Memory B cell (primary cell): ENCODE measurements at places on chromosomes 4 and X.

GRCh38 chrX:19577181-19577810 is 62.0 kb upstream of the MAP3K15 start:
- no peak for DNase-seq

DNA sequence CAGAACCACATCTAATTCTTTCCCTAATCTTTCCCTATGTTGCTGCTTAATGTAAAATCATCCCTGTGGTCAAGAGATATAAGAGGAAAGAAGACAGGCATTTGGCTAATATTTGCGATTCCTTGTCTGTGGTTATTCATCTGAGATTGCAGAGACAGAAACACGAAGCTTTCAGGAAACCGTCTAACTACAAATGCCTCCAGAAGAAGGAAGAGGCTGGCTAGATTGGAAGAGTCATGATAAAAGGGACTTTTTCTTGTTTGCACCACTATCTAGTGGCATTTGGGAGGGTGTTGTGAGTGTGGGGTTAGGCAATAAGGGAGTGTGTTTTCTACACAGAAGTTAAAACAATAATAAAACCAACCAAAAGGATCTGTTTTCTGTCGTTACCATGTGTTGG is 43.9 kb downstream of the TMEM154 start:
- DNase-seq = no peak

GRCh38 chr4:76748649-76749048 is 149.3 kb downstream of the SOWAHB start:
- DNase-seq = no peak

GRCh38 chrX:124362072-124362471 is 15.7 kb downstream of the SH2D1A start:
- DNase-seq = no peak

GRCh38 chr4:185566972-185567371 is 31.7 kb upstream of the PDLIM3 start:
- DNase-seq = no peak

DNA sequence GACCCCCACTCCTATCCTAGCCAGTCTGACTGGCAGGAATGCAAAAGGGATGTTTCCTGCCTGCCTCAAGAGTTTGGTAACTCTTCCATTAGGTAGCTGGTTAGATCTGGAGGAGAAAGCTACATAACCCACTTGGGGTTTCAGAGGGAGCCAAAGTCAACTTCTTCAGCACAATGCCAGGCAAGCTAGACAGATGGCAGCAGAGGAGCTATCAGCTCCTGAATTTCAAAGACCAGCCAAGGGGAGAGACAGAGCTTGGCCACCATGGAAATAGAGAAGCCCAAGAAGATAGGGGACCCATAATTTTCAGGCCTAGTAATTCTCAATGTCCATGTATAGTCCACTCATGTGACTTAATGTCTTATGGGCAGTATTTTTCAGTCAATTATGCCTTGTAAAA is 56.4 kb downstream of the PGRMC1 start:
- DNase-seq = no peak

- no peak for DNase-seq
Measured at GRCh38 chr4:71141125-71141524, 147.7 kb downstream of the DCK start.

- DNase-seq = no peak
Measured at GRCh38 chr4:182454440-182455013, 211.3 kb downstream of the TENM3 start.

DNA sequence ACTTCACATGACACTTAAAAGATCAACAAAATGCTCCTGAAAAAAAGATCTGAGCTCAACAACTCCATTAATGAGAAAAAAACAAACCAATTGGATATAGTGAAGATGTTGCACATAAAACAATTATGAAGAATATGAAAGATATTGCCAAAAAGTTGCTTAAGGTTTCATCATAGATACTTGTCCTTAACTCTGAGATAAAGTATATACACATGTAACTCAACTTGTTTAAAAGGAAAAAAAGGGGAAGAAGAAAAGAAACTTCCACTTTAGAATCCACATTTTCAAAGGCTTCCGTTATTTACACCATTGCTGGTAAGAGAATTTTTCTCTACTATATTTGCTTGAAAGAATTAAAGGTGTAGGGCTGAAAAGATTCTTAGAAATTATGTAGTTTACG is 2.7 kb downstream of the AFAP1 start:
- no peak for DNase-seq

- no peak for DNase-seq
Measured at GRCh38 chr4:83356899-83357661, 22.4 kb upstream of the HPSE start.

DNA sequence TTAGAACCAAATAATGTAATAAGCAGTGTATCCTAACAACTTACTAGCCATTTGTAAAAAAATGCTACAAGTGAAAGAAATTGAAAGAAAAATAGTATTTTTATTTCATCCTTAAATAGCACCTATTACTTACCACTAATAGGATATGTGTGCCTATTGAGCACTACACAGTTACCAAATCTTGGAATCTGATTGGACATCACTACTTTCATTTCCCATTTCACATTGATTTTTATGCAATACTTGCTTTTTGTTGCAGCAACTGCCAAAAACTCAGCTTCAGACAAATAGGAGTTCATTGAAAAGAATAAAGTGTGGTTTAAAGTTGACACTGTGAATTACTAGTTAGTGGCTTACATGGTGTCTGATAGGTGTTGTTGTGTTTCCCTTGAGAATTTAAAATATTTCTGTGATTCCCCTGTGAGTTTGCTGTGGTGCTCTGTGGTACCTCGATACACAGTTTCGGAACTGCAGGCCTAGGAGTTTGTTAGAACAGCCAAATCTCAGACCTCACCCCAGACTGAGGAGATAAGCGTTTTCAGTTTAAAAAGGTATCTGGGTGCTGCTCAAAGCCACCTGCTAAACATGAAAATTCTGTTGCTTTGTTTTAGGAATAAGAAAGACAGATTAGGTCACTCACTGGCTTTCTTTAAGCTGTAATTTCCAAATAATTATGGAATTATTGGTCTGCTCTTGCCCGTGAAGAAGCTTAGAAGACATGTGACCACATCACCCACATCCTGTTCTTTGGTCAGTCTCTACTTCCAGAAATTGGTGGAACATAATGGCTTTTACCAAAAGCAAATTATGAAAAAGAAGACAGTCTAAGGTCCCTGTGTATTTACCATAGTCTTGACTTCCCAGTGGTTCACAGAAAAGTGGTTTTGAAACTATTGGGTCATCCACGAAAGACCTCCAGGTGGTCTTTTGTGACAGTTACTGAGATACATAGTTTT is 97.8 kb downstream of the SYTL5 start:
- DNase-seq = no peak

DNA sequence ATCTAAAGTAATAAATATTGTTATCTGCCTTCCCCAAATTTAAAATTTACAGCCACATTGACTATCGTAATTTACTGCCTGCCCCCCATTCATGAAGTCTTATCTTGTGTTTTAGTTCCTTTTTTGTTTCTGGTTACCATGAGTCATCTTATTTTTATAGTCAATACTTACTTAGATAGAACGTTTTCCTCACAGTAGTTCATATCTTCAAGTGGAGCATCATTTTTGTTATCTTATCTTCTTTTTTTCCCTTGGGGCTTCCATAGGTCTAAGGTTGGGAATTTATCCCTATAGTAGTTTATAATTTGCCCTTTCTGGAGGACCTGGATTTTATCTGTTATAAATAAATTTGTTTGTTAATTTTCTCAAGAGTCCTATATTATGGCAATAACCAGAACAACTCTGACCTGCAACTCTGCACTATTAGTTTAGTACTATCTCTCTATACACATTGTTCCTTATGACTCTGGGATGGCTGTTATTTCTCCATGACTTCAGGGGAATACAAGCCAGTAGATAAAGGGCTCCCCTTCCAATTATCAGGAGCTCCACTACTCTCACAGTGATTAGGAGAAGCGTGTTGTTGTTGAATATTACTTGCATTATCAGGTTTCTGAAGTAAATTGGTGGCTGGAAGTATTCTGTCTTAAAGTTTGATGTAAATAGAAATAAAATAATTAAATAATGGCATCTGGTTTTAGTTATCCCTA is 330.6 kb downstream of the GALNTL6 start:
- DNase-seq = no peak

DNA sequence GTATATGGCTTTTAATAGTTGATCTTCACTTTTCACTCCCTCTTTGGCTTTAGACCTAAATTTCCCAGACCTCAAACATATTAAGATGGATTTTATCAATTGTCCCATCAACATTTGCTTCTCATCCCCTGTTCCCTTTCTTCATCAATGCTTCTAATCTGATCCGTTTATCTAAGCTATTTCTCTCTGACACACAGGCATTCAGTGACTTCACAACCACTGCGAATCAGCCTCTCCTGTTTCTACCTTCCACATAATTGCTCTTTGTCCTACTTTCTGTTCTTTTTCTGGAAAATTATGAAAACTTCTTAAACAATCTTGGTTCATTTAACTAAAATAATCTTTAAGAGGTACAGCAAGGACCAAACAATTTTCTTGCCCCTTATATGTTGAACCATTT is 115.2 kb downstream of the GLRA3 start:
- DNase-seq = no peak

- DNase-seq = no peak
Measured at GRCh38 chrX:98068024-98068580, 1184.4 kb downstream of the RPA4 start.

- no peak for DNase-seq
Measured at GRCh38 chr4:131091896-131092295, 1995.9 kb downstream of the C4orf33 start.

- DNase-seq = no peak
Measured at GRCh38 chr4:13470379-13470778, 13.8 kb downstream of the RAB28 start.

DNA sequence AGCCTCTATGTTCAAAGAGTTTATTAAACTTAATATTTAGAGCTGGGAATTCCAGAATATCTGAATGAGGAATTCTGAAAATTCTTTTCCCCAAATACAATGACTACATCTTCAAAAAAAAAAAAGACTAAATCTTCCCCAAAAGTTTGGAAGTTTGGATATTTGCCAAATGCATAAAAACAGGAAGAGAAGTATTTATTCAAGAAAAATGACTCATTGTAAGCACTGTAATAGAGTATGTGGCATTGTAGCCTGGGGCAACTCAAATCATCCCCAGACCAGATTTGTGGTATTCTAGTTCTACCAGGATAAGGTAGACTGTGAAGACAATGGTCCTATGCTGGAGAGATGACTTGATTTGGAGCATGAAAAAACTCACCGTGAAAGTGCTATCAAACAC is 78.5 kb upstream of the PDHA2 start:
- no peak for DNase-seq

GRCh38 chr4:15291122-15291521 is 136.7 kb upstream of the C1QTNF7 start:
- DNase-seq = no peak

GRCh38 chrX:114344756-114345349 is 239.0 kb upstream of the HTR2C start:
- DNase-seq = no peak

- no peak for DNase-seq
Measured at GRCh38 chr4:131370846-131371245, 1778.2 kb upstream of the PCDH10 start.

GRCh38 chr4:24044610-24045589 is 155.1 kb upstream of the PPARGC1A start:
- DNase-seq = no peak

DNA sequence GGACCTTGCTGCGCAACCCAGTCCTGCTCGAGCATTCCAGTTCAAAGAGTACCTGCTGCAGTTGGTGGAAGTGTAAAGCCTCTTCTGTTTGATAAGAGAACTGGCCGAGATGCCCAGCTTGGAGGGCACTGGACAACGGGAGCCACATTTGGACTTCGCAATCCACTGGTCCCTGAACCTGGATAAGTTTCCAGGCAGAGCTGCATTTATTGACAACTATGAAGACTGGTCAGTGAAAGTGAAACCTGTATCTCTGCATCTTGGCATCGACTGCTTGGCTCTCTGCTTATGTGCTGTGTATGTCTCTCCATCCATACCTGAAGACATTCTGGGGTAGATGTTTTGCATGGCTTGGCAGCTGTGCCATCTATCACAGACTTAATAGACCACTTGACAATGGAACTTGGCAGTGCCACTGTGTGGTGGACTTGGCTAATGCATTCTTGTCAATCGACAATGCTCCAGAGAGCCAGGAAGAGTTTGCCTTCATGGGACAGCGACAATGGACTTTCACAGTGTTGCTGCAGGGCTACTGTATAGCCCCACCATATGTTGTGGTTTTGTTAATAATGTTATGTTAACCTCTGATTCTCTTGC is 43.5 kb upstream of the ZBTB33 start:
- DNase-seq = no peak

DNA sequence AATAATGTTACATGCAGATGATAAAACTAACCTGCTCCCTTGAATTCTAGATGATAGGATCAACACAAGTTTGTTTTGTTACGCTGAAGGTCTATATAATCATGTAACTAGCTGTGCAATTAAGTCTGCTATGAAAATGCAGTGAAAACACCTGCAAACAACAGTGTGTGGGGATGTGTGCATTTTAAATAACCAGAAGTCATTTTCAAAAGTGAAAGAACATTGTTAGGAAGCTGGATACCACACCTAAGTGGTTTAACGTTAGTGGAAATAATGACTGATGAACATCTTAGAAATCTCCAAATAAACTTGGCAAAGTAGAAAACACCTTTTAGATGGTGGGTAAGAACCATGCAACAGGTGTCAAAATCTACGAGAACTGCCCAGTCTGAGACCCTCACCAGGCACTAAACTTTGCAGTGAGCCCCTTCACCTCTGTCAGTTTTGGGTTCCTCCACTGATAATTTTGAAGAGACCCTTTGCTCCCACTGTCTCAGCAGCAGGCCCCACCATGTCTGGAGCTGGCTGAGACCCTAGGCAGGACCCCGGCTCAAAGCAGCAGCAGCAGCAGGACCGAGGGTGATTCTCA is 36.6 kb downstream of the CHST7 start:
- no peak for DNase-seq

DNA sequence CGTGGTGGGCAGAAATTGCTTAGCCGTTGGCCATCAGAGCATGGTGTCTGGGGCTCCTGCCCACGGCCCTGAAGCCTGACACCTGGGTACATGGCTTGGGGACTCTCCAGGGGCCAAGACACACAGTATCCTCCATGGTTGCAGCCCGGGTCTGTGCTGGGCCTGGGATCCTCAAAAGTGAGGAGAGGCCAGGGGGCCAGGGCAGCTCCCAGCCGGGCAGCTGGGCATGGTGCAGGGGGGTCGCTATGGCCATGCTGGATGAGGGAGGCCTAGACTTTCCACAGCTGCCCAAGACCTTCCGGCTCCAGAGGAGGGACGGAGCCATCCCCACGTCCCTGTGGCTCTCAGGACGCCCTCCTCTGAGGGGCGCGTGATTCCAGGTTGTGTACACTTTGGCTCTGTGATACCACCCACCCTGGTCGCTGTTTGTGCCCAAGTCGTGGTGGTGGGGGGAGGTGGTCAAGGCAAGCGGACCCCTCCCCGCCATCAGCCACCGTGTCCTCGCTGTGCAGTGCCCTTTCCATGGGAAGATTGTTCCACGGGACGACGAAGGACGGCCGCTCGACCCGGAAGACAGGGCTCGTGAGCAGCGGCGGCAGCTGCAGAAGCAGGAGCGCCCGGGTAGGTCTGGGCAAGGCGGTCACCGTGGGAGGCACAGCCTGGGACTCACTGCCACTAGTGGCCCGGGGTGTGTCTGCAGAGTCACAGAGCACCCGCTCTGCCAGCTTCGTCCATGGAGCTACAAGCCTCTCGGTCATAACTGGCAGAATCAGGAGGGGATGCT is 25.7 kb downstream of the NKX1-1 start:
- no peak for DNase-seq

GRCh38 chrX:387729-388128 is 1.0 kb upstream of the PPP2R3B start:
- no peak for DNase-seq

- DNase-seq = no peak
Measured at GRCh38 chr4:73446336-73446938, 10.4 kb downstream of the AFP start.
